GM12878 (cell line): ENCODE measurements at places on chromosomes 5 and 9. TPM values are rescaled to one million over a fixed set of nuclear protein-coding genes. Genes with fewer than 3 reads are reported as not detected.

- H3K4me3 ChIP-seq, result no peak overlapping the region
- no peaks in the 10 kb centered on the region for H3K4me1 ChIP-seq
- no peaks in the 10 kb centered on the region for H3K36me3 ChIP-seq
- H3K27ac ChIP-seq, result no peak overlapping the region
- no peak for DNase-seq
Measured at GRCh38 chr5:107025712-107026497, 644.8 kb downstream of the EFNA5 start.

The DOCK2 gene
- total RNA-seq, result 179 and 192 TPM in 2 replicates

The GRIN3A gene
- total RNA-seq, result not detected in 2 replicates

The VLDLR gene
- total RNA-seq, result 0.92 and 1.5 TPM in 2 replicates

- no peaks in the 10 kb centered on the region for H3K27me3 ChIP-seq
- no peaks in the 10 kb centered on the region for H3K4me1 ChIP-seq
- no peaks in the 10 kb centered on the region for H3K36me3 ChIP-seq
- no peak overlapping the region for H3K4me3 ChIP-seq
Measured at GRCh38 chr5:125486634-125487033, 740.2 kb upstream of the ZNF608 start.

DNA sequence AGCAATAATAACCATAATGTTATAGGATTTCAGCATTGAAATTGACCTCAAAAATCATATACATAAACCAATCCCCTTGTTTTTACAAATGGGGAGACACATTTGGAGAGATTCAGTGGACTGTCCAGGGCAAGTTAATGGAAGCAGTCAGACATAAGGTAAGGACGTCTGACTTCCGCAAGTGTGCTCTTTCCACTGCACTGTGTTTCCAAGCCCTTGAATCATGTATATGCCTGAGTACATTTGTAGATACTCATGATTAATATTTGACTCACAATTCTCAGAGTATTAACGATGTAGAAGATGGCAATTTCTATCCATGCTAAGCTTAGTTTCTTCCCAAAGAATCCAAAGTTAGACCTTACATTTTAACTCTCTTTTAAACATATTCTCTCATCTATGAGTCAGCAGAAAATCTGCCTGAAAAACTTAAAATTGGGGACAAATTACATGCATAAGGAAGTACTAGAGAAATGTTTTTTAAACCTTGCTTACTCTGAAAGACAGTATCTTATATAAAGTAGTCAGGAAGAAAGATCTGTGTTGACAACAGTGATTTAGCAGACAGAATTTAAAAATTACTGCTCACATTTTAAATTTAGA is 165.3 kb downstream of the NFIB start:
- no peaks in the 10 kb centered on the region for H3K27me3 ChIP-seq
- no peak overlapping the region for H3K4me3 ChIP-seq
- no peak for DNase-seq
- H3K36me3 ChIP-seq, result no peaks in the 10 kb centered on the region

- no peaks in the 10 kb centered on the region for H3K4me1 ChIP-seq
- H3K27me3 ChIP-seq, result no peaks in the 10 kb centered on the region
- H3K27ac ChIP-seq, result no peak overlapping the region
- H3K36me3 ChIP-seq, result no peaks in the 10 kb centered on the region
Measured at GRCh38 chr5:144232285-144232684, 61.6 kb downstream of the KCTD16 start.

The SGCD gene
- not detected in 2 replicates for total RNA-seq

DNA sequence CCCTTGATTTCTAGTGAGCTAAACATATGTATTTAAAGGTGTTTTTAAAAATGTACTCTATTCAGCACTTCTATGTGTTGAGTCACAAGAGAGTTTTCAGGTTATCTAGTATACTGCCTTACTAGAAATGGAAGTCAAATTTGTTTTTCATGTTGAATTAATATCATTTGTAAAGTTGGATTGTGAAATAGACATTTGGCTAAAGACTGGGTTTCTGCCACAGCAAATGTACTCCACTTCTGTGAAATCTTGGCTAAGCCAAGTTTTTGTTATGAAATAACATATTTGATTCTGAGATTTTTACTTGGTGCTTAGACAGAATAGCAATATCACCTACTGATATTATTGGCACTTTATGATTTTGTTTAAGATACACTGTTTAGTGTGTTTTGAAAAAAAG is 106.0 kb downstream of the CWC27 start:
- H3K27me3 ChIP-seq, result no peaks in the 10 kb centered on the region
- H3K36me3 ChIP-seq, result no peaks in the 10 kb centered on the region
- H3K4me3 ChIP-seq, result no peak overlapping the region
- no peak for DNase-seq
- no peaks in the 10 kb centered on the region for H3K4me1 ChIP-seq

The CDC23 gene
- 40.5 and 42.2 TPM in 2 replicates for total RNA-seq

The PDE6A gene
- not detected in 2 replicates for total RNA-seq

The ENC1 gene
- 46.8 and 53.5 TPM in 2 replicates for total RNA-seq

DNA sequence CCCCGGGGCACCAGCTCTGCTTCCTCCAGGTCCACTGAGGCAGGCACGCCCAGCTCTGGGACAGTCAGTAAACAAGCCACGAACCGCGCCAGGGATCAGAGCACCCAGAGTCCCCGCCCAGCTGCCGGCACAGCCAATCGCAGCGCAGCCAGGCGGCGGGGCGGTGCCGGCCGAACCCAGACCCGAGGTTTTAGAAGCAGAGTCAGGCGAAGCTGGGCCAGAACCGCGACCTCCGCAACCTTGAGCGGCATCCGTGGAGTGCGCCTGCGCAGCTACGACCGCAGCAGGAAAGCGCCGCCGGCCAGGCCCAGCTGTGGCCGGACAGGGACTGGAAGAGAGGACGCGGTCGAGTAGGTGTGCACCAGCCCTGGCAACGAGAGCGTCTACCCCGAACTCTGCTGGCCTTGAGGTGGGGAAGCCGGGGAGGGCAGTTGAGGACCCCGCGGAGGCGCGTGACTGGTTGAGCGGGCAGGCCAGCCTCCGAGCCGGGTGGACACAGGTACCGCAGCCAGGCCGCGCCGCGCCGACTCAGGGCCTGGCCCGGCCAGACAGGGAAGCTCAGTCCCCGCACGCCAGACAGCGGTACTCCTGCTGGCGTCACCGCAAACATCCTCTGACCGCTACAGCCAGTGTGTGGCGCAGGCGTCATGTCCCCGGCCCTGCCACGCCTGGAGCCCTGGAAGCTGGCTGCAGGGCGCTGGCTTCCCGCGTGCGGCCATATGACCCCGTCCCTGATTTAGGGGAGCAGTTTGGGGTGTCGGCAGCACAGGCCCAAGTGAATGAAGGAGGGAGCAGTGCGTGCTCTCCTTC is at the start of gene CTSL:
CTSL (plus strand) TSS at position 220 of the 810 bp plus-strand sequence. CDS start 1,485 bp downstream, outside the sequence.
- H3K27ac ChIP-seq, result no peak within 1 kb of the TSS
- no peaks in the 10 kb centered on the region; the same call in 1 of the 2 replicates for H3K4me1 ChIP-seq
- peaks cover 8% of the 10 kb centered on the region for H3K27me3 ChIP-seq
- no peaks in the 10 kb centered on the region for H3K36me3 ChIP-seq
- no peak for DNase-seq

GRCh38 chr9:92133949-92134604 is 18.9 kb upstream of the SPTLC1 start:
- H3K4me3 ChIP-seq, result no peak overlapping the region
- H3K27me3 ChIP-seq, result no peaks in the 10 kb centered on the region
- no peaks in the 10 kb centered on the region for H3K36me3 ChIP-seq
- H3K4me1 ChIP-seq, result no peaks in the 10 kb centered on the region

GRCh38 chr5:142474431-142475094 is 149.7 kb upstream of the SPRY4 start:
- H3K27ac ChIP-seq, result no peak overlapping the region
- no peaks in the 10 kb centered on the region for H3K36me3 ChIP-seq
- H3K4me3 ChIP-seq, result no peak overlapping the region
- no peak for DNase-seq
- no peaks in the 10 kb centered on the region for H3K4me1 ChIP-seq

The PCDHA1 gene
- total RNA-seq, result not detected in 2 replicates

DNA sequence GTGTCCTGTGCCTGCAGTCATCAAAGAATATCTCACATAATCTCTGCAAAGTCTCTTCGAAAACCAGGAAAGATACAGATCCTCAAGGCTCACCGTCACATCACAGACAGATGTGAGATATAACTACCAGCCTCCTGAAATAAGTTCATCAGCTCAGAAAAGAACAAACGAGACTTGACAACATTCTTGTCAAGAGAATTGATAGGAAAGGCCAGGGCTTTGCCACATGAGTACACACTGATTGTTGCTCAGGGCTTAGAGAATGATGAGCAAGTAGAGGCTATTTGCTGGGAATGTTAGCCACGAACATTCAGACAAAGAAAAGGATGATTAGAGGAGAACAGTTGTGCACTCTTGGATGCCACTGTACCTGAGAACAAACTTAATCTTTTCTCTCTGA is 535.1 kb downstream of the ELAVL2 start:
- H3K4me3 ChIP-seq, result no peak overlapping the region
- no peak for DNase-seq
- no peaks in the 10 kb centered on the region for H3K4me1 ChIP-seq
- H3K36me3 ChIP-seq, result no peaks in the 10 kb centered on the region
- H3K27ac ChIP-seq, result no peak overlapping the region
- no peaks in the 10 kb centered on the region for H3K27me3 ChIP-seq

DNA sequence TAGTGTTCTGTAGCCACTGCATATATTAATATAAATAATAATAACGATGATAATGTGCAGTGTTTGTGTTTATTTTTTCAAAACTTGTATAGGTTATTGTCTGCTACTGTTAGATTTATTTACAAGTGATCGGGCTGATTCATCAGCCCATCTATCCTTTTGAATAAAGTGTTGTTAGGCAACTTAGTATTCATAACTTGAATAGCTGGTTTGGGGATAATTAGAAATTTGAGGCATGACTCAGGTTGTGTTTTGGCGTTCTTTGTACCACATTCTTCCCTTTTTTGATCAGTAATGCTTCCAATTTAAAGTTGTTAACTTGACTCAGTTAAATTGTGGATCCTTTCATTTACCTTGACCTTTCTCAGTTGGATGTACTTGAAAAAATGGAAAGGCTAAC is 69.7 kb downstream of the FOCAD start:
- no peak overlapping the region for H3K4me3 ChIP-seq
- DNase-seq, result no peak

The LIX1 gene
- total RNA-seq, result not detected in 2 replicates

GRCh38 chr5:174454890-174455289 is 269.5 kb upstream of the MSX2 start:
- H3K27ac ChIP-seq, result no peak overlapping the region
- no peaks in the 10 kb centered on the region for H3K4me1 ChIP-seq
- no peak overlapping the region for H3K4me3 ChIP-seq
- H3K36me3 ChIP-seq, result no peaks in the 10 kb centered on the region
- no peak for DNase-seq

- no peaks in the 10 kb centered on the region for H3K4me1 ChIP-seq
- no peaks in the 10 kb centered on the region for H3K36me3 ChIP-seq
- H3K27me3 ChIP-seq, result no peaks in the 10 kb centered on the region
- DNase-seq, result no peak
- no peak overlapping the region for H3K27ac ChIP-seq
Measured at GRCh38 chr5:143086908-143087637, 316.4 kb downstream of the NR3C1 start.

DNA sequence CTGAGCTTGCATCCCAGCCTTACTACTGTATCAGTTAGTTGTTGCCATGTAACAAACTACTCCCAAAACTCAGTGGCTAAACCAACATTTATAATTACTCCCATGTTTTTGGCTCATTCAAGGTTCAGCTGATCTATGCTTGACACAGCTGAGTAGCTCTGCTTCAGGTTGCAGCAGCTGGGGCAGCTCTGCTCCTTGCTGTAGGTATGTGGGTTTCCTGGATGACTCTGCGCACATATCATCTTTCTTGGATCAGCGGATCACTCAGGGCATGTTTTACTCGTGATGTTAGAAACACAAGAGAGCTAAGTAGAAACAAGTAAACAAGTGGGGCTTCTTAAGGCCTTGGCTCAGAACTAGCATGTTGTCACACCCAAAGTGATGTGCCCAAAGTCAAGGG is 15.1 kb downstream of the TEK start:
- no peak for DNase-seq
- H3K27me3 ChIP-seq, result 0 out of 2 replicates have a peak, but pooled peaks cover 1% of the 10 kb centered on the region
- H3K36me3 ChIP-seq, result no peaks in the 10 kb centered on the region
- no peak overlapping the region for H3K4me3 ChIP-seq
